ENCODE measurements at places on chromosomes 12 and 14.

DNA sequence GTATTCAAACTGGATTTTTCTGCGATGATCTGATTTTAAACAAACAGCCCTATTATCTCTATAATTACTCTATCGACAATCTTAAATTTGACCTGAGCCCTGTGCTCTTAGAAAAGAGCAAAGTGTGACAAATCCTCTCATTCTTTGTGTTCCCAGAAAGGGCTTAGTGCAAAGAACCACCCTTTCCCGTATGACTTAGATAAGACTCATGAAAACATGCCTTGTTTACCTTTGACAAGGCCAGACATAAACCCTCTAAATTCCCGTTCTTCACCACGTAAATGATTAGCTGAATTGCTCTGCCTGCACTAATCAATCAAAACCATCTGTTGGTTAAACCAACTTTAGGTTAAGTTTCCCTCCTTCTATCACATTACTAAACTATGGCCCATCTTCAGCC, 285.7 kb upstream of the SEL1L start:
- DNase-seq = no peak

- no peak for DNase-seq
Measured at GRCh38 chr14:47730296-47730695, 54.9 kb upstream of the MDGA2 start.

DNA sequence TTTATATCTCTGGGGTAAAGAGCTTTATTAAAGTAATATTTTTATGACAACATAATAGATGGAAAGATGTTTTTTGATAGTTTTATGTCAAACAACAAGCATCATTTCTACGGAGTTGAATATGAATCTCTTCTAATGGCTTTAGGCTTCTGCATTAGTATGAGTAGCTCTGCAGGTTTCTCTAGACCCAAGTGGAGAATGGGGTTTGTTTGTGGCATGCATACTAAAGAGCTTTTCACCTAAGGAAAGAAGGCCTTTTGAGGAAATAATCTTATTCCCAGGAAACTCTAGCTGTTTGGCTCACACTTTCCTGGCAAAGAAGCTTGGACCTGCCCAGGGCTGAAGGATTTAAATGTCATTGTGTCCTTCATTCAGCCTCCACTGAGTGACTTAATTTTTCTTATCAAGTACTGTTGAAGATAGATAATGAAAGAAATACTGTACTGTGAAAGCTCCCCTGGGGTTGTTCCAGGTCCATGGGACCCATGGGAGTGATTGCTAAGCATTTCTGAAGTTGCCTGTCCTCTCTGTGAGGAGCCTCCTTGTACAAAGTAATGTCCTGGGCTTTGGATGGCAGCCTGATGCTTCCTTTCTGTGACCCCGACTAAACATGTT, 469.3 kb downstream of the LRIG3 start:
- no peak for DNase-seq

- DNase-seq = no peak
Measured at GRCh38 chr12:95085612-95086011, 12.2 kb upstream of the NR2C1 start.

- DNase-seq = no peak
Measured at GRCh38 chr12:89589753-89590152, 63.9 kb upstream of the POC1B start.

GRCh38 chr12:94206886-94207285, 58.5 kb downstream of the PLXNC1 start:
- DNase-seq = no peak

- no peak for DNase-seq
Measured at GRCh38 chr14:104149617-104150135, 11.3 kb downstream of the KIF26A start.

GRCh38 chr14:68514608-68515194, 278.2 kb downstream of the ZFP36L1 start:
- DNase-seq = no peak

GRCh38 chr14:102584871-102585869, 7.3 kb upstream of the RCOR1 start:
- DNase-seq = peak; percentile 70

DNA sequence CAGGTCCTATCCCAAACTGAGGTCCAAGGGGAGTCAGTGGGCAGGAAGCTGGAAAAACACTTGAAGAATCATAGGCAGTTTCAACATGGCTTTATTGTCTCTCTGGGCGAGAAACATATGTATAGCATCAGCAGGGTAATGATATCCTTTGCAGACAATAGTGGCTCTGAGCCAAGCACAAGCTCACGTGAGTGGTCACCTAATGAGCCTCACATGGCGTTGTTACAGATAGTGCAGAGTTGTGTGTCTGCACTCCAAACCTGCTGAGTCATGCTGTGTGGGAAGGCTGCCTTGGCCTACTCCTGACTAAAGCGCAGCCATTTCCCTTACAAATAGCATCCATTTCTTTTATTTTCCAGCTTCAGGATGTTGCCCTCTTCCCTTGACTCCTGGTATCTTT, 105.2 kb upstream of the SYT1 start:
- DNase-seq = peak; percentile 97

- DNase-seq = no peak
Measured at GRCh38 chr12:70895956-70896355, 24.6 kb downstream of the PTPRR start.

GRCh38 chr12:98821866-98822265, 176.8 kb downstream of the APAF1 start:
- DNase-seq = no peak

- DNase-seq = peak; percentile 37
Measured at GRCh38 chr14:96592591-96593386, 90.6 kb downstream of the PAPOLA start.

DNA sequence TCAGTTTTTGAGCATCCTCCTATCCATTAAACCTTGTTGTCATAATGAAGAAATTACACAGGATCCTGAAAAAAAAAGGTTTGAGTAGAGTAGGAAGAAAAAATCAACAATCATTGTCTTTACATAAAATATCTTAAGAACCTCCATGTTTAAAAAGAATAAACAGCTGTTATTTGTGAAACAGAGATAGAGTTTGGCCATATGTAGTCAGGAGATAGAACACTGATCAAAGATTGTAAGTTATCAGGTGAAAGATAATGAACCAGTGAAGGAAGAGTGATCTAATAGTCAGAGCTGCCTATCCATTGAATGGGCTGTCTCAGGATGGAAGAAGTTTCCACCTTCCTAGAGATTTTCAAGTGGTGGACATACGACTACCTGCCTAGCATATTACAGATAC, 397.1 kb downstream of the SOX5 start:
- DNase-seq = no peak

- no peak for DNase-seq
Measured at GRCh38 chr14:87952307-87953094, 40.5 kb downstream of the GALC start.

DNA sequence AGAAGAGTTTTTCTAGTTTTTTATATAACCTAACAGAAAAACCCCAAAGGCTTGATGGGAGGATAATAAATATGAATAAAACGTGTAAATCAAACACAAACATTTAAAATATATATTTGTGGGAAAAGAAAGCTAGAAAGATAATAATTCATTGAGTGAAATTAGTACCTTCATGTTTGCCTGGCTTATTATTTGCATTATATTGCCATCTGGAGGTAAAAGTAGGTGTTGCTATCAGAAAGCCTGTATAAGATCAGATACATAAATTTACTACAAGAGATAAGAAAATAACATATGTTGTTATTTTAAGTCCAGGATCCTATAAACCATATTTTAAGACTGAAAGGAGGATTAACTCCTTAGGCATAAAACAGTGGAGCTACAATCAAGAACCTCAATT, 77.7 kb downstream of the NTS start:
- peak; percentile 45 for DNase-seq

- no peak for DNase-seq
Measured at GRCh38 chr14:81849714-81850113, 316.1 kb upstream of the SEL1L start.

DNA sequence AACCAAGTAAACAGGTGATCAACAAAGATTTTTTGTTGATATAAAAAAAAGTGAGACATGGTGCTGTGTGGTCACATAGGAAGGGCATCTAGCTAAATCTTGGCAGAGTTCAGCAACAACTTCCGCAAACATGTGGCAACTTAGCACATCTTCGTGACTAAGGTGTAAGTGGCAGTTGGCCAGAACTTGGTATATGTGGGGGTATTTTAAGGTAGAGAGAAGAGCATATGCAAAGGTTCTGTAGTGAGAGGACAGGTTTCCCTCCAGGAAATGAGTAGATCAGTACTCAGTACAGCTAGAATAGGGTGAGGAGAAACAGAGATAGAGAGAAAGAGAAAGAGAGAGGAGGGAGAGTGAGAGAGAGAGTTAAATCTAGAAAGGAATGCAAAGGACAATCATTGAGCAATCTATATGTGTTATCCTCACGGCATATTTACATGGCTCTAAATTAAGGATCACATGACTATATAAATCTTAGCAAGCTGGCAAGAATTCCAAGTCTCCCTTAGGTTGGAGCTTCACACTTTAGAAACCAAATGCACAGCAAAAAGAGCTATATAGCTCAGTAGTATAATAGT, 227.7 kb upstream of the HMGA2 start:
- peak; percentile 60 for DNase-seq

GRCh38 chr12:51508285-51508684, 82.7 kb upstream of the SCN8A start:
- no peak for DNase-seq

DNA sequence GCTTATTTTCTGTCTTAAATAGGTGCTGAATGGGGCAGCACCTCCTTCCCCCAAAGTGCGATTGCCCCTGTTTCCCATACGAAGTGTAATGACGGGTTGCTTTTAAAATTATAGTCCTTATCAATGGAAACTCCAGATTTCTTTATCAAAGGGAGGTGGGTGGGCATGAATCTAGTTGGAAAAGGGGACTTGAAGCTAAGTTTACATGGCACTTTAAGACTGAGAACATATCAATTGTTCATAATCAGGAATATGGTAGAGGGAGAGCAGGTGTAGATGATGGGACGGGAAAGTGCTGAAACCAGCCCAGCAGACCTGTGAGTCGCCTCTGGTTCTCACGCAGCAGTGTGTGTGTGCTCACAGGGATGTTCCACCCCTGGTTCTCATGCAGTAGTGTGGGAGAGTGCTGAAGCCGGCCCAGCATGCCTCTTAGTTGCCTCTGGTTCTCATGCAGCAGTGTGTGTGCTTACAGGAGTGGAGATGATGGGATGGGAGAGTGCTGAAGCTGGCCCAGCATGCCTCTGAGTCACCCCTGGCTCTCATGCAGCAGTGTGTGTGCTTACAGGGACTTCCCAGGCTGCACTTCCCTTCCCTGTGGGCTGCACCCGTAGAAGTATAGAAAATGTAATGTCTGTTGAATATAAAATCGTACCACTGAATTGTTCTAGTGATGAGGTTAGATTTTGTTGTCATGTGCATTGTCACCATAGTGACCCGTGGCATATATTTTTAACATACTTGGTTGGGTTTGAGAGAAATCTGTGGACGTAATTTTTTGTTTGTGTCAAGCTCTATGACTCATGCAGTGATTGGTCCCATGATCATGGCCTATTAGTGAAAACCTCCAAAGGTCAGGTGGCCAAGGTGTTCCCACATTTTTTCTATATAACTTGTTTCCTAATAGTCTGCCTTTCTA, 51.6 kb downstream of the GPATCH2L start:
- DNase-seq = peak; percentile 88

- DNase-seq = peak; percentile 28
Measured at GRCh38 chr12:121712190-121712460, 427 bp upstream of the TMEM120B start.

DNA sequence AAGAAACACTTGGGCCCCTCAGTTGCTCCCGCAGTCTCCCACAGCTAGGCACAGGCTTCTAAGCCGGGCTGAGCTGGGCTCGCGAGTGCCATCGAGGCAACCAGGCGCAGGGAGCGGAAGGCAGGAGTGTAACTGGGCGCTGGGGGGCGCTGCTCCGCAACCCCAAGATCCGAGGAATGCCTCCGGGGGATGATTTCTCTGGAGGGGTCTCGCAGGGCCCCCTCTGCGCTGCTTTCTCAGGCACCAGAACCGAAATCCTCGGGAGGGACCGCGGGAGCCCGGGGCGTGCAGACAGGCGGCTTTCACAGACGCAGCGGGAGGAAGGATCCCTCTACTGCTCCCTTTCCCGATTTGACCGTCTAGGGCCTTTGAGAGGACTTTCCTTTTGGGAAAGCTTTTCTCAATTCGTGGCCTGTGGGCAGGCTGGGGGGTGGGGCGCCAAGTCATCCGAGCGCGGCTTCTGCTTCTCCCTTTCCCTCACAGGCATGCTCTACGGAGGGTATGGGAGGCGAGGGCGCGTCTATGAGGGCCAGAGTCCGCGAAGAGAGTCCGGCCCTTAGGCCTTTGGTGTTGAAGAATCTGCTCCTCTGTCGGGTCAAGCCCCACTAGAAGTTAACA, 4.3 kb upstream of the NKX2-1 start:
- no peak for DNase-seq

DNA sequence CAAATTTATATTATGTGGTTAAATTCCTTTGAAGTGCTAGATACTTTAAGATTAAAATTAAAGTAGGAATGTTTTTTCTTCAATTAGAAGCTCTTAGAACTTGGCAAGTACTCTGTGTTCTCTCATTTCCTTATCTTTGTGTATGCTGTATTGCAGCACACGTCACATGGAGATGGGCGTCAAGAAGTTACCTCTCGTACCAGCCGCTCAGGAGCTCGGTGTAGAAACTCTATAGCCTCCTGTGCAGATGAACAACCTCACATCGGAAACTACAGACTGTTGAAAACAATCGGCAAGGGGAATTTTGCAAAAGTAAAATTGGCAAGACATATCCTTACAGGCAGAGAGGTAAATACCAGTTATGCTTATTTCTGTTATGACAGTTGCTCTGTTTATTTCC, 19.7 kb downstream of the MARK3 start:
- DNase-seq = peak; percentile 79

GRCh38 chr12:57609101-57609780, 2.0 kb upstream of the ARHGEF25 start:
- no peak for DNase-seq

DNA sequence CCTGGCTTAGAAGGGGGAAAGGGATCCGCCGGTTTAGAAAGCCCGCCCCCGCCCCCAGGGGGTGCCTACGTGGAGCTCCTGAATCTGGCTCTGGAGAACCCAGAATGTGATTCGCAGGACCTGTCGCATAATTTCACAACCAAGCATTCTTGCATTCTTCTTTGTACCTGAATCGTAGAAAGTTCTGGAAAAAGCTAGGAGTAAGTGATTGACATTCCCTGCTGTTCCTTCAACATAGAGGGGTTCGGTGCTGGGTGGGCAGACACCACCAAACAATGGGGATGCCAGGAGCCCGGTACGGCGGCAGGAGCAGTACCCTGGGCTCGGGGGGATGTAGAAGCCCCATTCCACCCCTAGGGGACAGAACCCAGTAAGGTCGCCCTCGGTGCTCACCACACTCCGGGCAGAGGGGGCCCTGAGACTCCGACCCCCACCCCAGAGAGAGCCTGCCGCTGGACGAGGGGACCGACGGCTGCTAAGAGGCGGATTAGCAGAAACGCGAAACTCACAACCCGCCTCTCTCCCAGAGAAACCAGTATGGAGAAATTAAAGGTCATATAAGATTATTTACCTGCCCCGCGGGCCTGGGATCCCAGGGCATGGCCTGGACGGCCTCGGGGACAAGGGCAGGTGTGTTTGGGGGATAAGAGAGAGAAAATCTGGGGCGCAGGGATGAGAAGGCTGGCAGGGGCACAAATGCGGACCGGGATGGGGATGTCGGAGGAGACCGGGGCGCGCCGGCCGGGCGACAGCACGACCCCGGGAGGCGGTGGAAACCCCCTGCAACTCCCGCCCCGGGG, 520 bp downstream of the CSRP2 start:
- DNase-seq = peak; percentile 18

- DNase-seq = peak; percentile 3
Measured at GRCh38 chr14:24605435-24606190, 3.9 kb downstream of the GZMH start.

GRCh38 chr14:79056879-79057278, 886.7 kb downstream of the NRXN3 start:
- DNase-seq = peak; percentile 27

- DNase-seq = no peak
Measured at GRCh38 chr12:62728741-62729140, 206.2 kb downstream of the PPM1H start.
